ENCODE measurements at places on chromosomes 3 and 15.

- no peak for DNase-seq
These were observed 135.3 kb upstream of the TGFBR2 start for GRCh38 chr3:30471066-30471465.

DNA sequence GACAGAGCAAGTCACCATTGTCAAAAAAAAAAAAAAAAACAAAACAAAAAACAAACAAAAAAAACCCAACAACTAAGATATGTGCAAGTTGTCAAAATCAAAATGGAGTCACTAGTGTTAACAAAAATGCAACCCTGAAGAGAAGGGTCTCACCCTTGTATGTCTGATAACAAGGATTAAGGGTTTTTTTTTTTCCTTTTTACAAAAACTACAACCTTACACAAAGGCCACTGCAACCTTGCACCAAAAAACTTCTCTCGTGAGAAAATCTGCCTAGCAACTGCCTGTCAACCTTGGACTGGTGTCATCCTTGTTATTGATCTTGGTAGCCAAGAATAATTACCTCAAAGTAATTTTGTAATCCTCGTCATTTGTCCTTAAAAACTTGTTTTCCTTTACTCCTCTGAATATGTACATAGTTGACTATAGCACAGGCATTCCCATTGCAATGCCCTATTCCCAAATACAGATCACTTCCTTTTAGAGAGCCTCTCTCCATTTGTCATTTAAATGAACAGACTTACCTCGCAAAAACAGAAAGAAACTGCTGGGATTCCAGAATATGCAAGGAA, 24.0 kb downstream of the TFRC start:
- DNase-seq = no peak

GRCh38 chr3:188066141-188066540, 87.8 kb upstream of the LPP start:
- DNase-seq = no peak

GRCh38 chr15:30675126-30675525, 49.2 kb downstream of the ARHGAP11B start:
- no peak for DNase-seq

DNA sequence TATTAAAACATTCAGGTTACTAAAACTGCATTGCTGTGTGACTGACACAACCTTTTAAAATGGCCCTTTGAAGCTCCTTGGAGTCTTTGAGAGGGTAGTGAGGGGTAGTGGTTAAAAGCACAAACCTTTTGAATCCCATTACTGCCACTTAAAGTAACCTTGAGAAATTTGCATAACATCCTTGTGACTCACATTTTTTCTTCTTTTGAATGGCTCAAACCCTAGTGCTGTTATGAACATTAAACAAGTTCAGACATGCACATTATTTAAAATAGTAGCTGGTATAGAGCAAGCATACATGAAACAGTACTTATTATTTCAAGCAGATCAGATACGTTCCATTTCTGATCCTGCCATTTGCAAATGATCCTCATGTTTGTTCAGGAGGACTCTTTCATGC, 3.7 kb upstream of the CLDN1 start:
- no peak for DNase-seq

- no peak for DNase-seq
These were observed 399.6 kb downstream of the NAALADL2 start for GRCh38 chr3:175258763-175259162.

DNA sequence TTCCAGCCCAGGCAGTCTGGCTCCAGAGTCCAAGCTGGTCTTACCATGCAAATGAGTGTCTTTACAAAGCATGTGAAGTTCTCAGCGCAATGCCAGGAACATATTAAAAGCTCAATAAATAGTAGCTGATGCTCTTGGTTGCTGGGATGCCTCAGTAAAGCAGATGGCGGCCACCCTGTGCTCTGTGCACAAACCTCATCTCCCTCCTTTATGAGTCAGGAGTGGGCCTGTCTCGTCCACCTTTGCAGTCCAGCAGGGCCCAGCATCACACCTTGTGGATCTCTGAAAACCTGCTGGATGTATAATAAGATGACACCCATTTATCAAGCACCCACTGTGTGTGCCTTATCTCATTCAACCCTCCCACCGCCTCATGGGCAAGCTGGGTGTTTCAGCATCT, 42.7 kb downstream of the FAM174B start:
- no peak for DNase-seq

Data from DMS 273 treated with DMSO at 0.1 percent for 48 hours (cell line).